Erythroblast (primary cell): ENCODE measurements at places on chromosomes 12 and 14.

- DNase-seq, result peak; percentile 23
Observed at GRCh38 chr12:1205512-1206060, 214.6 kb downstream of the ERC1 start.

DNA sequence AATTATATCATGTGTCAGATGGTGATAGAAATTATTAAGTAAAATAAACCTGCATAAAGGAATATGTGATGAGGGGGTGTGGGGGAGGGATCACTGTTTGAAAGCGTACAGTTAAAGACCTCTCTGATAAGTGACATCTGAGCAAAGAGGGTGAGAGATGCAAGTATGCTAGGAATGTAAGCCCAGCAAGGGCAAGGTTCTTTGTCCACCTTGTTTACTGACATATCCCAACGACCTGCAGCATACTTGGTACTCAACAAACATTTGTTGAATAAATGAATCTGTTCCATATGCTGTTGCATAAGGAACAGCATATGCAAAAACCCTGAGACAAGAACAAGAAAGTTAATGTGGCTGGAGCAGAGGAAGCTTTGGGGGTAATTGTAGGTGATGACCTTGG is 12.0 kb upstream of the MDM1 start:
- no peak for DNase-seq

DNA sequence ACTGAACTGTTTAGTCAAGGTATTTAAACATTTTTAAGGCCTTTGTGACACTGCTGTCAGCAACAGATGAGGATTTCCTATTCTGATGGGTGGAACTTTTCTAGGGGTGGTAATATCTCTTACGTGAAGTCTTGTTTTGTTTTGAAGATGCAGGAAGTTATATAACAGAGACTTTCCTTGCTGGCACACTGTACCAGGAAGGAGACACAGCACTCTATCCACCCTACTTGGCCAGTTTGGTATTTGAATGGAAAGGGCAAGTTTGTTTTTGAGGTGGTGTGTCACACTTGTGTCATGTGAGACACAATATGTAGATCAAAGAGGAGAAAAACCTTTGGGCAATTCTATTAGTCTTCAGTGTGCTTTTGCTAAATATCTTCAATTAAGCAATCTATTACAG is 51.6 kb upstream of the SRP54 start:
- DNase-seq, result no peak

DNA sequence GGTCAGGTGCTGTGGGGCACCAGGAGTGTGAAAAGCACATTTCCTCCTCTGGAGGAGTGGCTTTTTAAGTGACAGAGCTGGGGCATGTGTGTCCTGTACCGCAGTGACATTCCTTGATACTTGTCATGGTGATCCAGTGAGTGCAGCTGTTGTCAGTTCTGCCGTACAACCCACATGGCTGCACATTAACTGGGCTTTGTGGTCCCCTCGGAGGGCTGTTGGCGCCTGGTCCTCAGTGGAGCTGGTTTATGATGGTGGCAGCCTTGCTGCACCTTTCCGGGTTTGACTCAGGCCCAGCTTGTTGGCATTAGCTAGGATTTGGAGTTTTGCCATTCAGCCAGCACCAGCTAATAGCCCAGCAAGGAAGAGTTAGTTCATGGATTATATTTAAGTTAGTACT is 77.0 kb downstream of the SLC25A47 start:
- DNase-seq, result no peak

DNA sequence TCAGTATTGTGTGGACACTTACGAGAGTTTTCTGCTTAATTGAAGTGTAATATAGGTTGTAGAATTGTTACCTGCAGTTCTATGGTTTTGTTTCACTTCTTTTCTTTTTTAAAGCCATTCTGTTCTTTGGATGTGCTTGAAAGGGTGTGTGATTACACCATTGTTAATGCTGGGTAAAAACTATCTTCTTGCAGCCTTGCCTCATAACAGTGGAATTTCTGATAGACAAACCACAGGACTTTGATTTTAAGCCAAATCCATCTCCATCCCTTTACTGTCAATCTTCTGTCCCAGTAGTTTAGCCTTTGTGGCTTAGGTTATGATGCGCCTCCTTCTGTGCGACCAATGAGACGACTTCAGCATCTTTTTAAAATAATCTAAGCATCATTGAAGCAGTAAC is 182.3 kb downstream of the PELI2 start:
- no peak for DNase-seq

GRCh38 chr12:67482751-67483661 is 165.5 kb upstream of the DYRK2 start:
- DNase-seq, result no peak

DNA sequence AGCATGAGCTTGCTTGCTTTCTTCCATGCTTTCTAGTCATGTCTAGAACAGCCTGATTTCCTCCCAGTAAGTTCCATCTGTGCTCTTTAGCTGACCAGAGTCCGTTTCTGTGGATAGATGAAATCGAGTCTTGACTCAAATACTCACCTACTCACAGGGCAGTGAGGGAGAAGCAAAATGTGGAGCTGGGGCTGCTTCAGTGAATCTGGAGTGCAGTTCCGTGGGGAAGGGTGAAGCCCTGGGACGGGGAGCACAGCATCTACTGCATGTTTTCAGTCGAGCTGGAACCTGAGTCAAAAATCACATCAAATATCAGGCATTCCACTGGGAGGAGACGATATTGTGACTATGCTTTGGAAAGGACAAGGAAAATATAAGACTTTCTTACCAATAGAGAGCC is 70.3 kb upstream of the PRMT8 start:
- no peak for DNase-seq

DNA sequence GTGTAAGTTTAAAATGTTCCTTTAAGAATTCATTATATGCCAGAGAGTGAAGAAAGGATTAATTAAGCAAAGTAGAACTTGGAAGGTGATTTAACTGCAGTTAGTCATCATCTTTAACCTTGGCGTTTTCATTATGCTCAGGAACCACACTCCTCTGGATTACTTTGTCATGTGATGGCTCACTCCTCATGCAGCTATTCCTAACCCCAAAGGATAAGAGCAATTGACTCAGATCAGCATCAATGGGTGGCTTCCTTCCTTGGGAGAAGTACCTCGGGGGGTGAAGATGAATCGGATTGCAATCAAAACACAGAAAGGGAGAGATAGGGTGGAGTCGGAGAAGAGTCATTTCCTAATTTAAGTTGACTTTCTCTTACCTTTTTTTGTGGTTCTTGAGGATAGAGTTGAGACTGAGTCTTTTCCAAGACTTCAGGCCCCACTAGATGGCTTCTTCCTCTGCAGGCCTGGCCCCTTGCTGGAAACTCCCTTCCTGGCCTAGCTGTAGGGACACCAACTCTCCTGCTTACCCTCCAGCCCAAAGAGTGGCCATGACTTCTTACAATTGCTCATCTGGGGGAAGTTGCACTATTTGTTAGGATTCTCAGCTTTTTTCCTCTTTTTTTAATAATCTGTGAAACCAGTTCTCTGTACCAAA is 238.6 kb upstream of the DDHD1 start:
- no peak for DNase-seq

- no peak for DNase-seq
Observed at GRCh38 chr14:54700717-54701116, 133.8 kb downstream of the SAMD4A start.

DNA sequence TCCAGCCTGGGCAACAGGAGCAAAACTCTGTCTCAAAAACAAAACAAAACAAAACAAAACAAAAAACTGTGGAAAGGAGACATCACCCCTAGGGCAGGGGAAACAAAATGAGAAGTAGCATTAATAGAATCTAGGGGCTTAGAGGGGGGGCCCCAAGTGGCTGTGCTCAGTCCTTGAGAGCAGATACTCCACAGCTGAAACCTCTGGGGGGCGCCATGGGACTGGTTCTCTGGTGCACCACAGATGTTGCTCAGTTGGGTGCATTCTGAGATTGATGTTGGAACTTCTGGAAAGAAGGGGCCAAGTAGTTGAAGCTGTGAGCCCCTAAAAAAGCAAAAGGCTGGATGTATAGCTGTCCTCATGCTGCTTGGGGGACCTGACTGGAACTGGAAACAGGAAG is 11.8 kb upstream of the SYNE2 start:
- DNase-seq, result peak; percentile 10

DNA sequence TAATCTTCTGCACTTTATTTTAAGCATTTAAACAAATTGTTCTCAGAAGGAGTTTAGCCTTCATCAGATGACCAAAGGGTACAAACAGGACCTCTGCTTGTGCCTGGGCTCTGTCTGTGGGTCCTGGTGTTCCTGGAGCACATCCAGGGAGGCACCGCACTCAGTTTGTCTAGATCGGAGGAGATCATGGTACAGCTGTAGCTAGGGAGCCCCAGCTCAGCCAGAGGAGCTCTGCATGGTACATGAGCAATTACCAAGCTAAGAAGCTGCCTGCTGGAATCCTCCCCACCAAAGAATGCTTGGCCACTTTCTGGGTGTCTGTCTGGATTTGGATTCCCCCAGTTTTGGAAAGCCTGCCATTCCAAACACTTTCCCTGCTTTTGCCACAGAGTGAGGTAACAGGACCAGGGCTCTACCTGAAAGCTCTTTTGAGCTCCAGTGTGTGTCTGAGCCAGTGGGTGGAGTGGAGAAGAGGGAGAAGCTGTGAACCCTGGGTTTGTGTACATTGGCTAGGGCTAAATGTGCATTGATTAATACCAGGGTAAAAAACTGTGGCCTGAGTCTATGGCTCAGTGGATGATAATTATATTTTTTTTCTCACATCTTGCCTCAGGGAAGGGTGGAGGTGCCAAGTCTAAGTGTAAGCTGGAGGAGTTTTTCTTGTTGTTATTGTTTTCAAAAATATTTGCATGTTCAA is 163.7 kb upstream of the IGF1 start:
- DNase-seq, result no peak

GRCh38 chr14:73369428-73369827 is 88.9 kb downstream of the NUMB start:
- no peak for DNase-seq

DNA sequence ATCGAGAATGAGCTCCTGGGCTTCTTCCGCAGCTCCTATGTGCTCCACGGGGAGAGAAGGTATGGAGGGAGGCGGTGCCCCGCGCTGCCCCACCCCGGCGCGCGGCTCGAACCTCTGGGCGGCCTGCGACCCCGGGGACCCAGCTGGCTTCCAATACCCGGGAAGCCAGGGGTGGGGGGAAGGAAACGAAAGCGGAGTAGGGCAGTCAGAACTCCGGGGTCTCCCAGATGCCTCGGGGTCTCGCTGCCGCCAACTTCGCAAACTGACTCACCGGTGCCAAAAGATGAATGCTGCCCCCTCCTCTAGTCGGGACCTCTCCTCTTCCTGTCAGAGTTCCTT is 1.3 kb downstream of the TRHDE start:
- DNase-seq, result no peak

DNA sequence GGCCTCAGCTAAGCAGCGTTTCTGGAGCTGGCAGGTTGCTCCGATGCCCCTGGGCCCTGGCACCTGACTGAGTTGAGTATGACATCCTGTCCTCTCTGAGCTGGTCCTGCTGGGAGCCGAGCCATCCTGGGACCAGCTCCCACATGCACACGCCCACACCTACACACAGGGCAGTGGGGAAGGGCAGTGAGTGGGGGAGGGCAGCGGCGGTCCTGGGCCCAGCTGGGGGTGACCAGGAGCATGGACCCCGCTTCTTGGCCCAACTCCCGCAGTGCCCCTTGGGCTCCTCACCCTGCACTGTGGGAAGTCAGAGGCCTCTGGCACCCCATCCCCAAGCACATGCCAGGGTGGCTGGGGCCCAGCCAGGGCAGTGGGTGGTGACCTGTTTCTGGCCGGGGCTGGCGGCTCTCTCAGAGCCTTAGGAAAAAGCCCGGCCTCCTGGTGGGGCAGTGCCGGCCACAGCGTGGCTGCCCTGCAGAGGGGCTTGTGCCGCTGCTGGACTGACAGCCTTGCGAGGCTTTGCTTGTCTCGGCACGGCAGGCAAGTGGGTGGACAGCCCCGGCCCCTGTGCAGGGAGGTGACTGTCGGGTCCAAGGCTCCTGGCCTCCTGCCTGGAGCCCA is 5.9 kb upstream of the CRIP2 start:
- no peak for DNase-seq

- no peak for DNase-seq
Observed at GRCh38 chr12:104505095-104505818, 48.5 kb downstream of the CHST11 start.

- no peak for DNase-seq
Observed at GRCh38 chr12:131497966-131498365, 212.9 kb upstream of the SFSWAP start.
